ENCODE measurements at places on chromosomes 11 and 22.

DNA sequence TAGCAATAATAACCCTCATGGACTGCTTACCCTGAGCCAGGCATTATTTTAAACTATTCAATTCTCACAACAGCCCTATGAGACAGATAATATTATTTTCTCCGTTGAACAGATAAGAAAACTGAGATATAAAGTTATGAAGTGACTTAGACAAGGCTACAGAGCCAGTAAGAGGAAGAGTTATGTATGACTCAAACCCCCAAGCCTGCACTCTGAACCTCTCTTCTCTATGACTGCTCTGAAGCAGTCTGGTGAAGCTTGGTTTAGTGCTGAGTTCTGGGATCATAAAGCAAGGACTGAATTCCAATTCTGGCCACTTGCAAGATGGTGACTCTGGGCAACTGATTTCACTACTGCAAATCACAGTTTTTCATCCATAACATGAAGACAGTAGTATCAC, 34.5 kb downstream of the TNKS1BP1 start:
- no peak for DNase-seq

DNA sequence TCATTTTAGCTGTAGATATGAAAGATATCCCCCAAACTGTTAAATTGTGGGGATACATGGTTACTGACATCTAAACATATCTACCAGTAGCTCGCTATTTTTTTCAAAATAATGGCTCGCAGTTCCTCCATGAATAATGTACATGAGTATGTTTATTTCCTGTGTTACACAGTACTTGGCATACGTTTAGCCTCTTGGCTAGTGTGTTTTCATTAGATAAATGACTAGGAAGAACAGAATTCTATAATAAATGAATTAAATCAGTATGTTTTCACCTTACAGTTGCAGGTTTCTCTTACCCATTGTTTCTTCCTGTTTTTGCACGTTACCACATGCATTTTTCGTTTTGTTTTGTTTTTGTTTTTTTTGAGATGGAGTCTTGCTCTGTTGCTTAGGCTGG, 21.8 kb downstream of the RNF169 start:
- DNase-seq: no peak

DNA sequence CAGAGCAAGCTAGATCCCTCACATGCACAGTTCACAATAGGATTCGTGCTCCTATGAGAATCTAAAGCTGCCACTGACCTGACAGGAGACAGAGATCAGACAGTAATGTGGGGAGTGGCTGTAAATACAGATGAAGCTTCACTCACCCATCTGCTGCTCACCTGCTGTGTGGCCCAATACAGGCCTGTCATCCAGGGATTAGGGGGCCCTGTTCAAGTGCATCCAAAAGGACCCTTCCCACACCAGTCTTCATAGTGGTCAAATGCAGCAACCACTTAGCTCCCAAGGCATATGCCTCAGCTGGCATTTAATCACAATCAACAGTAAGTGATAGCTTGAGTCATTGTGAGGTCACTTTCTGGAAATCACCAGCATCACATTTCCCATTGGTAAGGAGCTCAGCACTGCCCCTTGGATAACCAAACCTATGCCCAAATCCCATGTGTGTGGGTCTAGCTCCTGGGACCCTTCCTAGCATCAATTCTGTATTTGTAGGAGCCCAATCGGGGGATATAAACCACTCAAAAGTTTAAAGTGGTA, 65.6 kb downstream of the OR4C45 start:
- DNase-seq: no peak

- DNase-seq: no peak
These were observed 24.8 kb downstream of the CNTF start for GRCh38 chr11:58647141-58647699.

- DNase-seq: no peak
These were observed 15.4 kb downstream of the ARHGEF17 start for GRCh38 chr11:73323464-73323863.

DNA sequence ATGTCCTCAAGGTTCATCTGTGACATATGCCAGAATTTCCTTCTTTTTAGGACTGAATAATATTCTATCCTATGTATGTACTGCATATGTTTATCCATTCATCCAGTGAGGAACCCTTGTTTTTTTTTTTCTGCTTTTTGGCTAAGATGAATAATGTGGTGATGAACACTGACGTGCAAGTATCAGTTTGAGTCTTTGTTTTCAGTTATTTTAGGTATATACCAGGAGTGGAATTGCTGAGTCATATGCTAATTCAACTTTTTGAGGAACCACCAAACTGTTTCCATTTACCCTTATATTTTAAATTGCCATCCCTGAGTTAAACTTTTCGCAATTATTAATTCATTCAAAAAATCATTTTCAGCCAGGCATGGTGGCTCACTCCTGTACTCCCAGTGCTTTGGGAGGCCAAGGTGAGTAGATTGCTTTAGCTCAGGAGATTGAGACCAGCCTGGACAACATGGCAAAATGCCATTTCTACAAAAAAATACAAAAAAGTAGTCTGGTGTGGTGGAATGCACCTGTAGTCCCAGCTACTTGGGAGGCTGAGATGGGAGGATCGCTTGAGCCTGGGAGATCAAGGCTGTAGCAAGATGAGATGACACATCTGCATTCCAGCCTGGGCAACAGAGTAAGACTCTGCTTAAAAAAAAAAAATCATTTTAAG, 64.2 kb downstream of the MICAL2 start:
- DNase-seq: no peak

- DNase-seq: no peak
These were observed 27.9 kb upstream of the FZD4 start for GRCh38 chr11:86983021-86983488.

GRCh38 chr11:9280655-9281301, 15.6 kb upstream of the DENND5A start:
- DNase-seq: peak; percentile 69

GRCh38 chr11:21811572-21811971, 381.3 kb upstream of the ANO5 start:
- no peak for DNase-seq

All from NCI-H1105 treated with DMSO at 0.1 percent for 48 hours (cell line).